Subcutaneous preadipocyte (primary cell): ENCODE measurements at places on chromosomes 1 and 21. TPM values are rescaled to one million over a fixed set of nuclear protein-coding genes. Genes with fewer than 3 reads are reported as not detected.

Gene RAP1GAP
- total RNA-seq: not detected in 2 replicates

Gene BARHL2
- not detected in 2 replicates for total RNA-seq

Gene RBM8A
- total RNA-seq: 59.4 and 71.3 TPM in 2 replicates

Gene SPATA45
- not detected in 2 replicates for total RNA-seq

Gene AMY2A
- total RNA-seq: not detected in 2 replicates

Gene CSMD2
- 0.37 and 3.5 TPM in 2 replicates for total RNA-seq

Gene TENT5C
- total RNA-seq: not detected in 2 replicates

Gene CRNN
- total RNA-seq: not detected in 2 replicates

Gene AHCTF1
- 39.3 and 53.2 TPM in 2 replicates for total RNA-seq

Gene AZIN2
- 6.3 and 10.3 TPM in 2 replicates for total RNA-seq

Gene OXCT2
- 1.6 and 1.8 TPM in 2 replicates for total RNA-seq

Gene KTI12
- total RNA-seq: 12.9 and 16.0 TPM in 2 replicates

Gene CYP4A22
- not detected in 2 replicates for total RNA-seq

Gene MTARC1
- total RNA-seq: 0.37 and 0.39 TPM in 2 replicates

Gene OPTC
- not detected in 2 replicates for total RNA-seq

Gene ALDH4A1
- total RNA-seq: 4.8 and 5.9 TPM in 2 replicates

Gene CDK11A
- 12.5 and 19.0 TPM in 2 replicates for total RNA-seq

Gene MYBPH
- 0.37 and 0.39 TPM in 2 replicates for total RNA-seq

Gene ETS2
- 15.1 and 17.0 TPM in 2 replicates for total RNA-seq

Gene SMCP
- 0.37 TPM in 1 of 2 replicates, not detected in the other for total RNA-seq

Gene LHX8
- total RNA-seq: not detected in 2 replicates

Gene PADI1
- total RNA-seq: not detected in 2 replicates

Gene INAVA
- not detected in 2 replicates for total RNA-seq

Gene ZNF670
- total RNA-seq: 1.8 and 3.3 TPM in 2 replicates

Gene GSTM2
- total RNA-seq: 10.2 and 18.0 TPM in 2 replicates

Gene TTC39A
- 0.78 and 1.1 TPM in 2 replicates for total RNA-seq

Gene NOS1AP
- not detected in 2 replicates for total RNA-seq

Gene RHEX
- not detected in 2 replicates for total RNA-seq

Gene PLA2G2D
- total RNA-seq: not detected in 2 replicates

Gene AXDND1
- total RNA-seq: 0.37 and 0.78 TPM in 2 replicates
